ENCODE measurements at places on chromosomes 4 and X.

DNA sequence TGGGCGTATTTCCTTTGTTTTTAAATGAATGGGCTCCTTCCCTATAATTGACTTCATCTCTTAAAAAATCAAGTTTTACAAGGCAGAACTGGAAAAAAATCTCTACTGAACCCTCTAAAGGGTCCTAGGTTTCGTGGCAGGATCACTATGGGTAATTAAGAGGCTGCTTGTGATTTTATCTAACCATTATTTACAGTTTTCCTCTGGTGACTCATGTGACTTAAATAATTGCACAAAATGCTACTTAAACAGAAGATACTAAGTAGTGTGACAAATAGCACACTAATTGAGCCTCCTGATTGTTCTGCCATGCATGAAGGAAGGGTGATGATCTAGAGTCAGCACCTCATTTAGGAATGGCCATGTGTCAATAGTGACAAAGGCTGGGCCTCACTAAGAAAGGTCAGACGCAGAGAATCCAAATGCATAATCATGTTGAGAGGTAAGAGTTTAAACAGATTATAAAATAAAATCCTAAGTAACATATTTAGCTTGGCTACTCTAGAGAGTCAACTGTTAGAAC, 35.5 kb downstream of the OFD1 start:
- DNase-seq, result no peak

DNA sequence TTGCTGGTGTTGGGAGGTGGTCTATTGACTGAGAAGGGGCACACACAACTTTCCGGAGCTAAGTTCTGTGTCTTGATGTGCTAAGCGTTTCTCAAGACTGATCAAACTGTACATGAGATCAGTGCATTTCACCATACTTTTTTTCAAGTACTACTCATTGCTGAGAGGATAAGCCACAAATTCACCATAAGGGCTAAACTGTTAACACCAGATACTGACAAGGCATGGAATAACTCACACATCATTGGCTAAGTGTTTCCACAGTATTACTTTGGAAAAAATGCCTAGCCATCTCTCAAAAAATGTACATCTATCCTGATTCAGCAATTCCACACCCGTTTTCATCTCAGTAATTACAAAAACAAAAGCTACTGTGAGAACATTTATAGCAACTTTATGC, 13.0 kb downstream of the RBMX start:
- no peak for DNase-seq

GRCh38 chr4:93086356-93086755, 742.2 kb upstream of the ATOH1 start:
- no peak for DNase-seq

- DNase-seq, result no peak
Observed at GRCh38 chr4:47533689-47534347, 48.7 kb downstream of the ATP10D start.

GRCh38 chr4:54109241-54110018, 9.5 kb downstream of the GSX2 start:
- DNase-seq, result no peak
